ENCODE measurements at places on chromosomes 12 and 14. TPM values are rescaled to one million over a fixed set of nuclear protein-coding genes. Genes with fewer than 3 reads are reported as not detected.

GRCh38 chr12:121446750-121447149 lies 46.8 kb downstream of the RNF34 start:
- H3K27ac ChIP-seq, result no peak overlapping the region
- H3K36me3 ChIP-seq, result no peaks in the 10 kb centered on the region
- H3K4me3 ChIP-seq, result no peak overlapping the region
- no peaks in the 10 kb centered on the region for H3K4me1 ChIP-seq

The P2RX2 gene
- not detected for total RNA-seq

The GALNT6 gene
- 0.76 TPM for total RNA-seq

The PLEKHH1 gene
- 8.0 TPM for total RNA-seq

DNA sequence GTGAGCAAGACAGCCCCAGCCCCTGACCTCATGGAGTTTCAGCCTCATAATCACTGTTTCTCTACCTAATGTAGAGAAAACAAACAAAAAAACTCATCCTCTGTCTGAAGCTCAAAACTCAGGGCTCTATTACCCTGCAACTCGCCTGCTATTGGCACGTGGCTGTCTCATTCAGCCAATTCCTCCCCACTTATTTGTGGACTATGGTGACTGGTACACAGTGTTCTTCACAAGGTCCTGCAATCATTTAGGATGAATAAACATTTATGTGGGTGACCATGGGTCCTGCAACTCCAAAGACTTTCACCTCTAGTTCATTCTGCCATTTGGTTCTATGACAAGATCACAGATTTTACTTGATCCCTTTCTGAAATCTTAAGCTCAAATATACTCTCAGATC lies 4.7 kb downstream of the PPP2R3C start:
- H3K4me3 ChIP-seq, result no peak overlapping the region
- H3K27ac ChIP-seq, result no peak overlapping the region
- no peaks in the 10 kb centered on the region for H3K27me3 ChIP-seq
- no peaks in the 10 kb centered on the region for H3K36me3 ChIP-seq
- H3K4me1 ChIP-seq, result no peaks in the 10 kb centered on the region

The RNASE7 gene
- total RNA-seq, result not detected

The CD4 gene
- total RNA-seq, result 1.0 TPM

GRCh38 chr14:24774187-24774915 lies 140.4 kb upstream of the GZMB start:
- no peak for DNase-seq
- H3K36me3 ChIP-seq, result no peaks in the 10 kb centered on the region
- H3K4me3 ChIP-seq, result no peak overlapping the region
- H3K27me3 ChIP-seq, result no peaks in the 10 kb centered on the region
- H3K4me1 ChIP-seq, result no peaks in the 10 kb centered on the region

The FGF23 gene
- total RNA-seq, result not detected

GRCh38 chr14:42563313-42563712 lies 956.6 kb downstream of the LRFN5 start:
- no peak overlapping the region for H3K4me3 ChIP-seq
- H3K4me1 ChIP-seq, result no peaks in the 10 kb centered on the region
- DNase-seq, result no peak
- H3K27me3 ChIP-seq, result no peaks in the 10 kb centered on the region
- H3K36me3 ChIP-seq, result no peaks in the 10 kb centered on the region

GRCh38 chr12:6193853-6194815 lies 6.1 kb upstream of the CD9 start:
- DNase-seq, result no peak
- H3K27me3 ChIP-seq, result no peaks in the 10 kb centered on the region
- H3K27ac ChIP-seq, result no peak overlapping the region
- no peaks in the 10 kb centered on the region for H3K4me1 ChIP-seq
- no peaks in the 10 kb centered on the region for H3K36me3 ChIP-seq
- no peak overlapping the region for H3K4me3 ChIP-seq

- H3K36me3 ChIP-seq, result no peaks in the 10 kb centered on the region
- DNase-seq, result no peak
- H3K27ac ChIP-seq, result no peak overlapping the region
These were observed 214.9 kb downstream of the ADAMTS20 start for GRCh38 chr12:43336962-43337555.

The CLEC12A gene
- total RNA-seq, result not detected

DNA sequence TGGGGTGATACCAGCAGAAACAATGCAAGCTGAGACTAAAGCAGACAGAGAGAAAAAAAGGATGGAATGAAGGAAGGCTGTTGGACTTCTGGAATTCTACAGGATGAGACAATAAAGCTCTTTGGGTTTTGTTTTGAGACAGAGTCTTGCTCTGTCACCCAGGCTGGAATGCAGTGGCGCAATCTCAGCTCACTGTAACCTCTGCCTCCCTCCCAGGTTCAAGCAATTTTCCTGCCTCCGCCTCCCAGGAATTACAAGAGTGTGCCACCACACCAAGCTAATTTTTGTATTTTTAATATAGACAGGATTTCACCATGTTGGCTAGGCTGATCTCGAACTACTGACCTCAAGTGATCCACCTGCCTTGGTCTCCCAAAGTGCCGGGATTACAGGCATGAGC lies 115.4 kb downstream of the EXOC5 start:
- H3K4me3 ChIP-seq, result no peak overlapping the region
- no peak for DNase-seq
- H3K36me3 ChIP-seq, result no peaks in the 10 kb centered on the region
- H3K4me1 ChIP-seq, result no peaks in the 10 kb centered on the region
- no peaks in the 10 kb centered on the region for H3K27me3 ChIP-seq

- no peak overlapping the region for H3K4me3 ChIP-seq
- no peaks in the 10 kb centered on the region for H3K4me1 ChIP-seq
- no peaks in the 10 kb centered on the region for H3K36me3 ChIP-seq
- no peak for DNase-seq
These were observed 70.1 kb downstream of the SYNE2 start for GRCh38 chr14:63922696-63923421.

The CCND2 gene
- total RNA-seq, result 210 TPM

The LALBA gene
- total RNA-seq, result not detected

GRCh38 chr12:93297536-93297935 lies 80.2 kb upstream of the NUDT4 start:
- no peak for DNase-seq
- H3K4me3 ChIP-seq, result no peak overlapping the region
- H3K27ac ChIP-seq, result peak overlapping the region; percentile 31
- H3K4me1 ChIP-seq, result no peaks in the 10 kb centered on the region

DNA sequence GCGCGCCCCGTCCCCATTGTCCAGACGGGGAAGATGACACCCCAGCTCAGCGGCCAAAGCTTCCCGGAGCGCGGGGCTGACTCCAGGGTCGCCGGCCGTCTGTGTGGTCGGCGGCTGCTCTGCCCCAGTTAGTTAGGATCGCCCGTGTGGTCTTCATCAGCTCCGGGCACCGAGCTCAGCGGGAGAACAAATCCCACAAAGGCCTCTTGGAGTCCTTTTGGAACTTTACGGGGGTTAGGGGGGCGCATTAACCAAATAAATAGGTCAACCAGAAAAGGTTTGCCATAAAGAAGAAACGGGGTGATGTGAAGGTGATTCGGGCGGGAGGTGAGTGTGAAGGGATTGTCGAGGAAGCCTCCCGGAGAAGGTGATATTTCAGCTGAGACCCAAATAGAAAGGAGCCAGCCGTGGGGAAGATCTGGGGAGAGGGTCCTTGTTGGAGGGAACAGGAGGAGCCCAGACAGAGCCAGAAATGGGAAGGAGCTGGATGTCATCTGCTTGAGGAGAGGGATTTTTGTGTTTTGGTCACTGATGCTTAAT lies 697 bp downstream of the ATP6V0A2 start:
- H3K4me3 ChIP-seq, result peak overlapping the region; percentile 100
- no peaks in the 10 kb centered on the region for H3K36me3 ChIP-seq
- H3K27ac ChIP-seq, result peak overlapping the region; percentile 75
- H3K4me1 ChIP-seq, result no peaks in the 10 kb centered on the region
- no peaks in the 10 kb centered on the region for H3K27me3 ChIP-seq

DNA sequence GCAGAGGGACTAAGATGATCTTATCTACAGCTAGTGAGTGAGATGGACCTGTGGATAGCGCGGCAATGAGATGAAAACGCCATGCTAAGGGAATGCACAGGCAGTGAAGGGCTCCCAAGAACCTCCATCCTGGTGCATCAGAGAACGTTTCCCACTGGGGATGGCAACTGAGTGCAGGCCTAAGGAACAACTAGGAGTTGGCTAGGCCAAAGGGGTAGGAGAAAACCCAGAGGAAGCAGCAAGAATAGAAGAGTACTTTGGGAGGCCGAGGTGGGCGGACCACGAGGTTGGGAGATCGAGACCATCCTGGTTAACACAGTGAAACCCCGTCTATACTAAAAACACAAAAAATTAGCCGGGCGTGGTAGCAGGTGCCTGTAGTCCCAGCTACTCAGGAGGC lies 24.6 kb upstream of the BATF start:
- H3K27ac ChIP-seq, result no peak overlapping the region
- H3K4me3 ChIP-seq, result no peak overlapping the region
- no peaks in the 10 kb centered on the region for H3K36me3 ChIP-seq
- no peaks in the 10 kb centered on the region for H3K4me1 ChIP-seq

DNA sequence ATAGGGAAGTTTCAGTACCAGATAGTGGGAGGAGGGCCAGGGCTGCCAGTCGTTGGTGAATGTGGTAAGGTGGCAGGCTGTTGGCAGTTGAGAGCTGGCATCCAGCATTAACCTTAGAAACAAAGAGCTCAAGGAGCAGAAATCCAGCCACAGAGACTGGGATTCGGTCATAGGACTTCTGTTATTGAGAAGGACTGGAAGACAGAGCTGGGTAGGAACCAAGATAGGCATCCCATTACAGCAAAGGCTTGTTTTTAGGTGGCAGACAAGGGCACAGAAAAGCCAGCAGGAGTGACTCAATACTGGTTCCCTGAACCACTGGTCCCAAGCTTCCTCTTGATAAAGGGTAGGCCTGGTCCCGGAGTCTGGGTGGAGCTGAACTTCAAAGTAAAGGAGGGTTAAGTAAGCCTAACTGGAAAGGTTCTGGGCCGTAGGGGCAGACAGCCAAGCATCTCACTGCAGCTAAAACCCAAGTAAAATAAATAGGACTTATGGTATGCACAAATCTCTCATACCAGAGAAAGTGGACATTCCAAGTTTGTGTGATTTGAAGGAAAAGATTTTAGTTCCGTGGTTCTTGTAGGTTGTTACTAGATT lies 147.9 kb downstream of the ETV6 start:
- DNase-seq, result no peak
- H3K36me3 ChIP-seq, result no peaks in the 10 kb centered on the region
- H3K4me3 ChIP-seq, result no peak overlapping the region
- H3K27ac ChIP-seq, result peak overlapping the region; percentile 24
- no peaks in the 10 kb centered on the region for H3K27me3 ChIP-seq

The IRAK3 gene
- 18.7 TPM for total RNA-seq

DNA sequence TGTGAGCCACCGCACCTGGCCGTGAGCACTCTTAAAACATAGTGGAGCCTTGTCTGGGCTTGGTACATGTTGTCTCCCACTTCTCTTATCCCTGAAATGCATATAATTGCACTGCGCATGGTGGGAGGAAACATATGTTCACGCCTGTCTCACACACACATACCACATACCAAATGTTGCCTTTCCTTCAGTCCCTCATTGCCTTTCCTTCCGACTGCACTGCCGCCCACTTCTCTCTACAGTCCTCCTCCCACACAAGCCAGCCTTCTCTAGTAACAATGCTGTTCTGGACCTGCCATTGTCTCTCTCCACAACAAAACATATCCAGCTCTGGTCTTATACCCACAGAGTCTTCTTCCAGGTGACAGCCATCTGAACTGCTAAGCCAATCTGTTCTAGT lies 88.3 kb upstream of the PTHLH start:
- H3K27ac ChIP-seq, result no peak overlapping the region
- no peaks in the 10 kb centered on the region for H3K36me3 ChIP-seq
- no peaks in the 10 kb centered on the region for H3K27me3 ChIP-seq
- DNase-seq, result no peak
- H3K4me3 ChIP-seq, result no peak overlapping the region
- no peaks in the 10 kb centered on the region for H3K4me1 ChIP-seq

The TMEM30B gene
- 4.1 TPM for total RNA-seq

DNA sequence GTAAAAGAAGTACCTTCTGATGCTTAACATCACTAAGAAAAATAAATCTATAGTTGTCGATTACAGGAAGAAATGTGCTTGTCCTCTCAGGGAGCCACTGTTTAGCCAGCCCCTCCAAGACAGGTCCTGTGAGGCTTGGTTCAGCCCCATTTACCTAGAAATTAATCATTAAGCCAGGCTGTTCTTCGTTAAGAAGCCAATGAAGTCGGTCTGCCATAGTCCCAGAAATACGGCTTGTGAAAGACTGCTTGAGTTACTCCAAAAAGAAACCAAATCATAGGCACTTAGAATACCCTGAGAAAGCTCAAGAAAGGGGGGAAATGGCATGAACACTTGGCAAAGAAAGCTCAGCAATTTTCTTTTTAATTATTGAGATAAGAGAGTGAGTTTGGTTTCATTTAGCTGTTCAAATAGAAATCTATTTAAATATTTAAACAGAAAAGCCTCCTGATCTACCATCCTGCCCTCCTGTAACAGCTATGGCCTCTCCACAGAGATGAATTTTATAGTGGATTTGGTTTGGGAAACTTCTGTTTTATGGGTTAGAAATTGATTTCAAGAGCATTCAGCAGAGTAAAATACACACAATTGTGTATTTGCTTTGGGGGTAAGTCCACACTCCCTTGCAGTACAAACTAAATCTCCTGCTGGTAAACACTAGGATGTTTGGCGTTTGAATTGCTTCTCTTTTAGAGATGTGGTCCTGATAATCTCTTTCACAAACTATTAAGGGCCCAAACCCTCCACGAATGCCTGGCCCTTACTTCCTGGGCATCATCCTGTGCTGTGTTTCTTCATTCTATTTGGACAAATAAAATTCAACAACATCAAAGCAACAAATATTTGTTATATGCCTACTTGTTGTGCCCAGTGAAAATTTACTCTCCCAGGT lies 234.4 kb downstream of the SEC23A start:
- no peak overlapping the region for H3K4me3 ChIP-seq
- H3K4me1 ChIP-seq, result no peaks in the 10 kb centered on the region
- DNase-seq, result no peak
- H3K36me3 ChIP-seq, result no peaks in the 10 kb centered on the region

- no peak overlapping the region for H3K27ac ChIP-seq
- no peak overlapping the region for H3K4me3 ChIP-seq
- DNase-seq, result no peak
- no peaks in the 10 kb centered on the region for H3K4me1 ChIP-seq
- H3K36me3 ChIP-seq, result no peaks in the 10 kb centered on the region
These were observed 196.9 kb downstream of the BCL11B start for GRCh38 chr14:99075061-99075460.

- DNase-seq, result peak; percentile 33
- no peaks in the 10 kb centered on the region for H3K4me1 ChIP-seq
- no peaks in the 10 kb centered on the region for H3K36me3 ChIP-seq
- no peak overlapping the region for H3K27ac ChIP-seq
- no peaks in the 10 kb centered on the region for H3K27me3 ChIP-seq
These were observed 31.1 kb upstream of the MON2 start for GRCh38 chr12:62435303-62436163.
